ENCODE measurements at places on chromosomes 2 and 18. TPM values are rescaled to one million over a fixed set of nuclear protein-coding genes. Genes with fewer than 3 reads are reported as not detected.

Gene TDRD15
- total RNA-seq: not detected

Gene NTSR2
- not detected for total RNA-seq

Gene STAT4
- 2.5 TPM for total RNA-seq

Gene SERPINB2
- total RNA-seq: 1.2 TPM

Gene TTR
- total RNA-seq: not detected

Gene ACMSD
- not detected for total RNA-seq

Gene CTAGE1
- not detected for total RNA-seq

Gene TEKT4
- total RNA-seq: not detected

Data from posterior vena cava (tissue), 2 donors.